ENCODE measurements at places on chromosomes 3 and 15.
A peak's percentile ranks its signal among the peaks of the same experiment; 100 is the strongest.

GRCh38 chr15:76711351-76711827 is 193.8 kb downstream of the SCAPER start:
- no peak for DNase-seq

DNA sequence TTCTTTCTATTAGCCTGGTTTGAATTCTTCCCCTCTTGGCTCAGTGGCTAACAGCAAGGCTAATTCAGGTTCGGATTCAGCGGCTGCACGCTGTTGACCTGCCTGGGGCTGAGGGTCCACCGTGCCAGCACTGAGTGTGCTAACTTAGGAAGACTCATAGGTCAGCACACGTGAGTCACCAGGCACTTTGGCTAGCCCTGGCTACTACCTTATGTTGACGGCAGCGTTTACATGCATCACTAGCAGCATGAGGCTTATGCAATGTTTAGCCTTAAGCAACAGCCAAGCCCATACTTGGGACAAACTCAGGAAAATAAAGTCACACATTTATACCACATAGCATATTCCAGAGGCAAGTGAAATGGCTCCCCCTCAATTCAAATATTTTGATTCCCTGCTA is 137.7 kb downstream of the RAB11A start:
- no peak for DNase-seq

GRCh38 chr3:64809086-64809485 is 121.3 kb upstream of the ADAMTS9 start:
- no peak for DNase-seq

DNA sequence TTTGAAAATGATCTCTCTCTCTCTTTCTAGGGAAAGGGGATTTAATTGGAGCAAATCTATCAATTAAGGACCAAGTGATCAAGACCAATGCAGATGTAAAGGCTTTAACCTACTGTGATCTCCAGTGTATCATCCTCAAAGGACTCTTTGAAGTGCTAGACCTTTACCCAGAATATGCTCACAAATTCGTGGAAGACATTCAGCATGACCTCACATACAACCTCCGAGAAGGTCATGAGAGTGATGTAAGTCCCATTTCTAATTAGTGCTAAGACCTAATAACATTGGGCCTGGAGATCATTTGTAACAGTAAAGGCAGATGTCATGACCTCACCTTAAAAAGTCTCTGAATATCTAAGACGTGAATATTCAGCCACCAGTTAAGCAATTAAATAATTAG is 308.4 kb downstream of the KCNH8 start:
- DNase-seq: no peak

GRCh38 chr3:189270248-189270832 is 98.6 kb downstream of the TPRG1 start:
- peak; percentile 66 for DNase-seq

GRCh38 chr3:64114651-64115050 is 91.4 kb upstream of the PSMD6 start:
- DNase-seq: no peak

- no peak for DNase-seq
These were observed 14.0 kb upstream of the FSIP1 start for GRCh38 chr15:39796601-39797000.

DNA sequence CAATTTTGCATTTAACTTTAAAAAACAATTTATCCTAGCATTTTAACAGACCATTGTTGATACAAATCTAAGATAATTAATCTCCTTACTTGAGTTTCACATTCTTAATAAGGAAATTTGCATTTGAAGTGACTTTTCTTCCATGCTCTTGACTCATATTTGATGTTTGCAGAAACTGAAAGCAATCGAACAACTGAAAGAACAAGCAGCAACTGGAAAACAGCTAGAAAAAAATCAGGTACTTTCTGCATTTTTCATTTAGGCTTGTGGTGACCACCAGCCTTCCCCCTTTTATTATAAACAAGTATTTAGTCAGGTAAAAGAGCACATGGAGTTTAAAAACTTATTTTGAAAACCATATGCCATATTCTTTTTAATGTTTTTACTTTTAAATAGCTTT is 20.1 kb upstream of the SELENOT start:
- no peak for DNase-seq

- DNase-seq: no peak
These were observed 231.0 kb downstream of the ITPR1 start for GRCh38 chr3:4724051-4724629.

DNA sequence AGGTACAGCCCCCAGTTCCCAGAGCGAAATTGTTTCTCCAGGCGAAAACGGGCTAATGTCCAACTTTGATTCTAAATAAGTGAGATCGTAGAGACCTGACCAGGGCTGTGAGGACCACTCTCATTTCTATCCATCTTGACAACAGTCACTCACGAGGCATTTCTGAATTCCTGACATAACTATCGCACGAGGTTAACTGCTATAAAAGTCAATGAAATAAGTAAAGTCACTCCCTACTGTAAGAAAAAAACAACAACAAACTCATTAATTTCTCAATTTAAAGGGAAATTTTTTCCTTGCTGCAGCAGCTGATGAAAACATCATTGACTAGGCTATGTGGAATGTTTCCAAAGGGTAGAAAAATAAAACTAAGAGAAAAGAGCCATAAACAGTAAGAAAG is 69.1 kb downstream of the GREM1 start:
- DNase-seq: no peak

GRCh38 chr15:76572983-76573314 is 236.4 kb downstream of the ISL2 start:
- no peak for DNase-seq

GRCh38 chr3:155019575-155019974 is 60.5 kb upstream of the MME start:
- no peak for DNase-seq

DNA sequence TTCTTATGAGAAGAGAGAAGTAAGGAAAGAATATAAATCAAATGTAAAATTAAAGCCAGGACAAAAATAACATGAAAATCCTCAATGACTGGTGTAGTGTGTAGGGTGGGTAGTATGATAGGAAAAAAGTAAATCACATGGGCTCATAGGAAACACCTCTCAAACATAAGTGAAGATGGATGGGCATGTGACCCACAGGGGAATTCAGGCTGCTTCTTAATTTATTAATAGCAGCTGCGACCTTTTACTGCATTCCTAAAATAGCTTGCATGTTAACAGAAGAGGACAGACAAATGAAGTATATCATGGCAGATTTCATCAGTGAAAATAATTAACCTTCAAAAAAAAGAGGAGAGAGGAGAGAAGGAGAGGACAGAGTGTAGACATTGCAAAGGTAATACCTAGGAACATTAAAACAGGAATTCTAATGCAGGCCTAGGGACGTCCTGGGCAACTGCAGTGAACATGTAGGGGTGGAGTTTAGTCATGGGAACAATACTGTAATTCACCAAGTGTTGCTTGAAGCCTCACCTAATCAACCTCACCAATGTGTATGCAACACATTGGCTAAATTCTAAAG is 132.9 kb downstream of the KCNMB2 start:
- no peak for DNase-seq

DNA sequence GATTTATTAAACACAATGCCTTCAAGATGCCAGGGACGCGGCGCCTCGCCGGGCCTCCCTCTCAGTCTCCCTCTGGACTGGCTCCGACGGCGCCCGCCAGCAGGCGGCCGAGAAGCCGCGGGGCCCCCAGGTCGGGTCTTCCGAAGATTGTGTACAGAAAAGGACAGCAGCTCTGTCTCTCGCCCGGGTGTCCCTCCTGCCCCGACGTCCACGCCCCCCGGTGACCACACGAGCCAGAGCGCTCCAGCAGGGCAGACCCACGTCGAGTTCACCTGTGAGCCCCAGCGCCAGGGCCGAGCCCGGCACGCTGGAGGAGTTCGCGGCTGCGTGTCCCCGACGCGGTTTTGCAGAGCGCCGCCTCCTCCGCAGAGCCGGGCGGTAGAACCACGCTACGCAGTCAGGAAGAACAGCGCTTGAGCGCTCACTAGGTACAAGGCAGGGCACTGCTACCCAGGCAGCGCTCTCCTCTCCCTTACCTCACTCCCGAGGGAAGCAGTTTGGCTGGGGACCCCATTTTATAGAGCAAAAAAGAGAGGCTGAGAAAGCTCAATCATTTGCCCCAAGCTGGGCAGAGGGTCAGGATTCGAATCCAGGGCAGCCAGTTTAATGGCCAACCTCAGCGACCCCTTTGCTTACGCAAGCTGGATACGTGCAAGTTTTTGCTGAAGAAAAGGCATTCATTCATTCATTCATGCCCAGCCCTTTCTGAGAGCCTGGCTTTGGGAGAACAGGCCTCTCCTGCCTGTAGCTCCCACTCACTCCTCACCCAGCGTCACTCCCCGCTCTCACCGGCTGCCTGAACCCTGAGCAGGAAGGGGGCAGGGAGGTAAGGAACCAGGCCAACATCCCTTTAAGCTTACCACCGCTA is 3.0 kb upstream of the TLE3 start:
- DNase-seq: peak; percentile 85

DNA sequence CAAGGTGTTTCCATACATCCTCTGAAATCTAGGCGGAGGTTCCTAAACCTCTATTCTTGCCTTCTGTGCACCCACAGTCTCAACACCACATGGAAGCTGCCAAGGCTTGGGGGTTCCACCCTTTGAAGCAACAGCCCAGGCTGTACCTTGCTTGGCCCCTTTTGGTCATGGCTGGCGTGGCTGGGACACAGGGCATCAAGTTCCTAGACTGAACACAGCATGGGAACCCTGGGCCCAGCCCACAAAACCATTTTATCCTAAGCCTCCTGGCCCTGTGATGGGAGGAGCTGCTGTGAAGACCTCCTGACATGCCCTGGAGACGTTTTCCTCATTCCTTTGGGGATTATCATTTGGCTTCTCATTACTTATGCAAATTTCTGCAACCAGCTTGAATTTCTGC is 739.0 kb upstream of the NECTIN3 start:
- no peak for DNase-seq

- no peak for DNase-seq
These were observed 9.6 kb upstream of the GLCE start for GRCh38 chr15:69150841-69151240.

- DNase-seq: no peak
These were observed 183.6 kb upstream of the STT3B start for GRCh38 chr3:31349001-31349748.

GRCh38 chr15:65377976-65378366 is at the start of gene IGDCC3:
Gene IGDCC3 (minus strand): TSS chr15:65378002. CDS start chr15:65377788, 214 bp downstream.
- no peak for DNase-seq

DNA sequence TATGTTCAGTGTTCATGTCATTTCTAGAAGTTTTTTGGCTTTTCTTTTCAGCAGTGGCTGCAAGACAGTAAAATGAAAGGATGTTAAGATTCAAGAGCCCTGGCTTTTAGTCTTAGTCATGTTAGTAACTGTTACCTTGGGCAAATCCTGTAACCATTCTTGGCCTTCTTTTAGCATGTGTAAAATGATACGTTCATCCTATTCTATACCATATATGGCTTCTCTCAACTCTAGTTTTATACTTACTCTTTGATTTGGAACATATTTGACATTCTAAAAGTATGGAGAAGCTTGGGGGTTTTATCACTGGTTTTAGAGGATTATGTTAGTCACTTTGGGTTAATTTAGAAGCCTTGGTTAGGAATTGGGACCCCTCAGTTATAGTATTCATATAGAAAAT is 20.1 kb downstream of the GTF2E1 start:
- DNase-seq: no peak

DNA sequence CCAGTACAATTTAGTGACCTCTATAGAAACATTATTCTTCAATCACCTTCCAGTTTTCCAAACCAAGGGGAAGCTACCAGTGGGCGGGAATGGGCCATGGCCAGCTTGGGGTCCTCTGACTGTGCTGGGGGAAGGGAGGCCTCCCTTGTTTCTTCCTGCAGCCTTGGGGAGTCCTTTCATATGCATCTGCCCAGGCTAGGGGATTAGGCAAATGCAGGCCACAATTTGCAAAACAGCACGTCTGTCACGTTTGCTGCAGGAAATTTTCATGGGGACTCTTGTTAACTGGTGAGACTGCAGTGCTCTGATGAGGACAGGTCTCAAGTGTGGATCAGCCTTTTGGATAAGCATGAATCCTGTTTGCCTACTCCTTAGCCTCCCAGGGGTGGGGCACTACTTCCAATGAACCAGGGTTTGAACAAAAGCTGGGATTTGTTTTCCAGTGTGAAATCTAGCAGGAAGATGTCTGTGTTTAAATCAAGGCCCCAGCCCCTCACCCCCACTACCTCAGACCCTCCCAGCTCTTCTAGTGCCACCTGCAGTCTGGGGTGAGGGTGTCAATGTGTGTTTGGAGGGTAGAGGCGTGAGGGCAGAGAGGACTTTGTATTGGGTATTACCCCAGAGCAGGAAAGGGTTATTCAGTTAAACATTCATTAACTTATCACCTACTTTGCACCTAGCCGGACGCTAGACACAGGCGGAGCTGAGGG is 219.9 kb downstream of the OPA1 start:
- no peak for DNase-seq

GRCh38 chr15:74870436-74871215 is 2.5 kb downstream of the SCAMP2 start:
- DNase-seq: peak; percentile 14

DNA sequence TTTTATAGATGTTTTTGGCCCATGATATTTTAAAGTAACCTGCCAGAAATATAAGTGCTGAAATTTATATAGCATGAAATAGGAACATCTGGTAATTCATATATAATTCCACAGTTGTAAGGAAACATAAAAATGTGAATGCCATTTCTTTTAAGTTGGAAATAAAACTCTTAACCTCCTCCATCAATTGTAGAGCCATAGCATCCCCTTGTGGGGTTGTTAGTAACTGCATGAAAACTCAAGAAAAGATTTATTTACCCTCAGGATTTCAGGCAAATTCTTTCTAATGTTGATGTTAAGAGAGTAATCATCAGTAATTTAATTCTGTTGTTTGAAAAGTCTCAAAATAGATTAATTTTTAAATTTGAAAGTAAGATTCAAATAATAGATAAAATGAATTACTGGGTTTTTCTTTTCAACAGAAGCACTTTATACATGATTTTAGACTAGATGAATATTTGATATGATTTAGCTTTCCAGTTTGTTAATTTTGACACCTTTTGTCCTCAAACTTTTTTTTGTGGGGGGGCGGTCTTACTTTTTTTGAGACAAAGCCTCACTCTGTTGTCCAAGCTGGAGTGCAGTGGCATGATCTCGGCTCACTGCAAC is 74.7 kb downstream of the RASA2 start:
- peak; percentile 75 for DNase-seq

DNA sequence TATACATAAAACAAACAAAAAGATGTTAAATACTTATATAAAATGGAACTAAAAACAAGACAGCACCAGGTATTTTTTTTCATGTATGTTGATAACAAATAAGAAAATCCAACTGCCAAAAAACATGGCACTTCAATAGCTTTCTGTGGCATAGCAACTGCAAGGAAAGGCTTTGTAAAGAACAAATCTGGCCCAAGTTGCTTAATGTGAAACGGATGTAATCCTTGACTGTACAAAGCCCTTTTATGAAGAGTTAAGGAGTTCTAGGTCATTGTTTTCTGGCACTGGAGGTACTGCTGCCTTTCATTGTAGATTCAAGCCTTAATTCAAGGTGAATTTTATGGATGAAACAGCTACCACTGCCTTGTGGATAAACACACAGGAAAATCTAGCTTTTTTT is 68.8 kb upstream of the SLC12A8 start:
- DNase-seq: no peak

- no peak for DNase-seq
These were observed 25.8 kb downstream of the GREM1 start for GRCh38 chr15:32743411-32744140.
